Transverse colon (tissue), 4 donors: ENCODE measurements at places on chromosomes 12 and 14.

DNA sequence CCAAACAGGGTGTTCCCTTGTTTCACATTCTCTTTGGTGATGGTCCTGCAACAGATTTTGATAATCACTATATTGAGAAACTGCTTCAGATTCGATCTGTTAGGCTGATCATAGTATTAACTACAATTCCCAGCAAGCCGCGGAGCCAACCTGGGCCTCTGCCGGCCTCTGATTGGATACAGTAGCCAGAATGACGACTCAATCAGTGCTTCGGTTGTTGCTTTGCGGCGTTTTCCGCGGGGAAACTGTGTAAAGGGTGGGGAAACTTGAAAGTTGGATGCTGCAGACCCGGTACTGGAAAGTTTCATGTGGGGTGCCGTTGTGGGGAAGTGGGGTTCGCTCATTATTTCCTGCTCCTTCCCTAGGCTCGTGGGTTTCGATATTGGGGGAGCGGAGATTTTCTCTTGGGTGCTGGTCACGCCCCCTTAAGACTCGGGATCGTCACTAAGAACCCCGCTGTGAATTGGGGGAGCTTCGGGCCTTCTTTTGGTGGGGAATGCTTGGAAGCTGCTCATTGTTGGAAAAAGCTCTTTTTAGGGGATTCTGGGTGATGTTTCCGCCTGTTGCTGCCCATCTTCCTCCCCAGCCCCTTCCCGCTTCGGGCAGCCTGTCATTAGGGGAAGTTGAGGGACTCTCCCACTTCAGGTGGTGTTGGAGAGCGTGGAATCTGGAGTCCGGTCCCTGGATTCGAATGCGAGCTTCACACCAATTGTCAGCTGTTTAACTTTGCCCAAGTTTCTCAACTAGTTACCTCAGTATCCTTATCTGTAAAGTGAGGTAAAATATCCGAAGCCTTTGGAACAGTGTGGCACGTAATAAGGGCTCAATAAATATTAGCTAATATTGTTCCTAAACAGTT lies at the start of gene RAD51B:
Gene RAD51B, plus strand, starts transcription at position 217 of the 859 bp plus-strand sequence.
- peak; percentile 89 for DNase-seq

DNA sequence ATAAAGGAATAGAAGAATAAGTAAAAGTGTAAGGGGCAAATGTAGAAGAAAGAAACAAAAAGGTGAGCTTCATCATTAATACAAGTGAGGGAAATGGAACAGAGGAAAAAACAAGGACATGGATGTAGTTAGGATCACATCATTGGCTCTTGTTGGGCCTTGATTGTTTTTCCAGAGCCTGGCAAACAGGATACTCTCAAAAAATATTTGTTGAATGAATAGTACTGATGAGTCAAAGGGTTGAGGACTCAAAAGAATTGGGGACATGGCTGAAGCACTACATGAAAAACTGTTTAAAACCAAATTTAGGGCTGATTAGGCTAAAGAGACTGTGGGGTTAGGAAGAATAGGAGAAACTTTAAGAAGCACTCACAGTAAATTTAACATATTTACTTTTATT lies 11.4 kb upstream of the SRP54 start:
- no peak for DNase-seq

GRCh38 chr12:16282978-16283377 lies 5.5 kb upstream of the SLC15A5 start:
- no peak for DNase-seq

GRCh38 chr12:94207467-94207848 lies 59.1 kb downstream of the PLXNC1 start:
- DNase-seq: no peak

GRCh38 chr12:98418357-98419075 lies 96.9 kb upstream of the TMPO start:
- peak; percentile 89 for DNase-seq
